ENCODE measurements at places on chromosomes 16 and 17.

- no peak for DNase-seq
Measured at GRCh38 chr17:79033741-79034501, 10.0 kb downstream of the C1QTNF1 start.

DNA sequence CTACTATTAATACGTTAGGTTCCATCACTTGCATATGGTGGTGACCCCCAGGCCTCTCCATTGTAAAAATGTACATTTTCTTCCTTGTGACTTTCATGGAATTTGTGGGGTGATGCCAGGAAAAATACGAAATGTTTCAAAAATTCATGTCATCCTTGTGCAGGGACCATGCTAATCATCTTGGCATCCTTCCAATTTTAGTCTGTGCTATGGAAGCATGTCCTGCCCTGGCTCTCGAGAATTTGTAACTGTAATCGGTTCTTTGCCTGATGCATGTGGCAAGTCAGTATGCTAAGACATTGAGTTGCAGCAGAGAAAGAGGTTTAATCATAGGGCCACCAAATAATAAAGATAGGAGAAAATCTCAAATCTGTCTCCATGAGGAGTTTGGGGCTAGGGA lies 14.3 kb upstream of the GINS3 start:
- no peak for DNase-seq

- no peak for DNase-seq
Measured at GRCh38 chr16:3798838-3799237, 81.5 kb upstream of the TRAP1 start.

DNA sequence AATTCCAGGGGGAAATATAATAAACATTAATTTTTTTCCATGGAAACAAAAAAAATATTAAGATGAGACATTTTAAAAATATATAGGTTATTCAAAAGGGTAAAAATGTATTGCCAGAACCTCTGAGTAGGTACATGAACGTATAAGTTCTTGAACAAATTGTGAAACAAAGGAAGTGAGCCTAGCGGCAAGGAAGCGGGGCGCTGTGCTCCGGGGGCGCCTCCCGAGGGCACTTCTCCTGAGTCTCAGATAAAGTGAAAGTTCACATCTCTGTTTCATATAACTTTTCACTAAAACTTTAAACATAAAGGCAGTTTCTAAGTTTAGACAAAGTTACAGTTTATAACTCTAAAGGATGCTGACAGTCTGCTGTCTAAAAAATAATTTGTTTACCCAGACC lies 52.3 kb downstream of the TNRC6C start:
- DNase-seq, result no peak

- no peak for DNase-seq
Measured at GRCh38 chr17:19630661-19631060, 17.9 kb upstream of the ALDH3A2 start.

- DNase-seq, result no peak
Measured at GRCh38 chr16:50266337-50267091, at the start of gene ADCY7. Gene ADCY7 (plus strand): TSS chr16:50266551. CDS start chr16:50288180, 21,629 bp downstream.

- no peak for DNase-seq
Measured at GRCh38 chr16:84175350-84176081, 11.3 kb downstream of the TAF1C start.

- DNase-seq, result no peak
Measured at GRCh38 chr17:75808905-75809621, 24.5 kb downstream of the UNK start.

GRCh38 chr17:79650283-79650682 lies 39.4 kb upstream of the RBFOX3 start:
- no peak for DNase-seq

DNA sequence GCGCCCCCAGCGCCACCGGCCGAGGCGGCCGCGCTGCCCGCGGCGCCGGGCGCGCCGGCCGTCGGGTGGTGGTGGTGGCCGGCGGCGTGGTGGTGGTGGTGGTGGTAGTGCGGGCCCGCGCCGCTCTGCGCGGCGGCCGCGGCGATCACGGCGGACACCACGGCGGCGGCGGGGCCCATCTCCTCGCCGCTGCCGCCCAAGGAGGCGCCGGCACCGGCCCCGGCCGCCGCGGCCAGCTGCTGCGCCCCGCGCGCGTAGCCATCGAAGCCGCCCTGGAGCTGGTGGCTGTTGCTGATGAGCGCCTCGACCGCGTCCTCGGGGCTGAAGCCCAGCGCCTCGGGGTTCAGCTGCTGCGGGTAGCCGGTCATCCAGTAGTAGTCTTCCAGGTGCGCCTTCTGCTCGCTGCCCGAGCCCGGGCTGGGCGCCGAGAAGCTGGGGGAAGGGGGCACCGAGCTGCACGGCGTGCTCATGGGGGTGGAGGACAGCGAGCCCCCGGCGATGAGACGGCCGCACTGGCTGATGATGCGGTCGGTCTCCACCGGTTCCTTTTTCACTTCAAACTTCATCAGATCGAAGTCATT lies 1.2 kb downstream of the MAF start:
- no peak for DNase-seq

DNA sequence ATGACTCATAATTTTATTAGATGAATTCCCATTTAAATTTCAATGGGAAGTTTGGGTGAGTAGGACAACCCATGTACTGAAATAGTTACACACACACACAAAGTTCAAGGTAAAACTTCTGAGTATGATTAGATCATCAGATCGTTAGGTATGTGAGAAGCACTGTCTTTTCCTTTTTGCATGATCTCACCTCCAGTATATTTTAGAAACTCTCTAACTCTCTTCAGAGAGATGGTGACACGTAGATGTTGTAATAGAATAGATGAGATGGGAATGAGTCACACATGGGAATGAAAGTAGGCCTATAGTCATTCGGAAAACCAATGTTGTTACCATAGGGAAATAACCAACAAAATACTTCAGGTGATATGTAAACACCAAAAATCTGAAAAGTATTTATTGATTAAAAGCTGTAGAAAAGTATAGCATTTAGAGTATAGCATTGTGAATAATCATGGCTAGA lies 22.2 kb downstream of the KRT23 start:
- DNase-seq, result no peak

- DNase-seq, result no peak
Measured at GRCh38 chr16:56475201-56475600, 23.8 kb downstream of the OGFOD1 start.

DNA sequence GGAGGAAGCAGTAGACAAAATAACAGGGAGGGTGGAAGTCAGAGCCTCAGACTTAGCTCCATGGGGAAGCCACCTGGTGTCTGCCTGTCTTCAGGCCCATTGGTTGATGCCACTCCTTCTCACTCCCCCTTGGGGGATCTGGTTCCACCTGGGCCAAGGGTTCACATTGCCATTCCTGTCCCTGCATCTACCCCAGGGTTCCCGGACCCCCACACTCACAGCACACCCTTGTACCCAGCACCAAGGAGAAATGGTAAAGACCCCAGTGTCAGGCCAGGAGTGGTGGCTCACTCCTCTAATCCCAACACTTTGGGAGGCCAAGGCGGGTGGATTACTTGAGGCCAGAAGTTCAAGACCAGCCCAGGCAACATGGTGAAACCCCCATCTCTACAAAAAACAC lies 1.0 kb upstream of the CA7 start:
- DNase-seq, result no peak

DNA sequence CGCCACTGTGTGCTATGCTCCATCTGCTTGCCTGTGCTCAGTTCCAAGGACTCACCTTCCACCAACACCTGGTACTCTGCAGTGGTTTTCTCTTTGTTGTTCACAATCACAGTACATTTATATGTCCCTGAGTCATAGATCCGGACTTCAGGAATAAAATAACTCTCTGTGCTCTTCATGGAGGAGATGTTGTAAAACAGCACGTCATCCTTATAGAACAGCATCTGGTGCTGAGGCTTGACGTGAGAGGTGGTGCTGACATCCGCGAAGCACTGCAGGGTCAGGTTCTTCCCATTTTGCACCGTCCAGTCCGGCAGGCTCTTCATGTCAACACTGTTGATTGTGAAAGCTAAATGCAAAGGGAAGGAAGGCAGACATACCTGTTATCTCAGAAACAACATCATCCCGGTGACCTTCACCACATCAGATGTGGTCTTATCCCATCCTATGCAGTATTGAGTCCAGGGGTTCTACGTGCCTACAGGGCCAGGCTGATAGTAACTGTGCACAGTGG lies 12.8 kb downstream of the PECAM1 start:
- DNase-seq, result no peak

GRCh38 chr16:23929856-23930255 lies 94.1 kb downstream of the PRKCB start:
- DNase-seq, result no peak

DNA sequence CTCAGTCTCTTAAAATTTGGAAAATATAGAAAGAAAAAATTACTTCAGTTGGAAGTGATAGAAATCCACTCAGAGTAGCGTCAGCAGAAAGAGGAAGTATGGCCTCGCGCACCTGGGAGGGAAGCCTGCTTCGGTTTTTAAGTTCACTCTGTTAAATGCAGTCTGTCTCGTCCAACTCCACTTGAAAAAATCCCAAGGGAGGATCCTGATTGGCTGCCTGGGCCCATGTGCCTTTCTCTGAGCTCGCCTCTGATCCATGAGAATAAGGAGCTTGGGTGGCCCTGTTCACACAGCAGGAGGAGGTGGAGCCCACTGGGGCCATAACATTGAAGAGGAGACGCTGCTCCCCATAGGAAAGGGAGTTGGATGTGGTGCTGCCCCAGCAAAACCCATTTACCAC lies 40.7 kb downstream of the DNAJA2 start:
- no peak for DNase-seq

- DNase-seq, result no peak
Measured at GRCh38 chr17:66667090-66667489, 167.8 kb upstream of the CACNG5 start.

GRCh38 chr17:75250009-75250471 lies 11.4 kb downstream of the GGA3 start:
- no peak for DNase-seq

DNA sequence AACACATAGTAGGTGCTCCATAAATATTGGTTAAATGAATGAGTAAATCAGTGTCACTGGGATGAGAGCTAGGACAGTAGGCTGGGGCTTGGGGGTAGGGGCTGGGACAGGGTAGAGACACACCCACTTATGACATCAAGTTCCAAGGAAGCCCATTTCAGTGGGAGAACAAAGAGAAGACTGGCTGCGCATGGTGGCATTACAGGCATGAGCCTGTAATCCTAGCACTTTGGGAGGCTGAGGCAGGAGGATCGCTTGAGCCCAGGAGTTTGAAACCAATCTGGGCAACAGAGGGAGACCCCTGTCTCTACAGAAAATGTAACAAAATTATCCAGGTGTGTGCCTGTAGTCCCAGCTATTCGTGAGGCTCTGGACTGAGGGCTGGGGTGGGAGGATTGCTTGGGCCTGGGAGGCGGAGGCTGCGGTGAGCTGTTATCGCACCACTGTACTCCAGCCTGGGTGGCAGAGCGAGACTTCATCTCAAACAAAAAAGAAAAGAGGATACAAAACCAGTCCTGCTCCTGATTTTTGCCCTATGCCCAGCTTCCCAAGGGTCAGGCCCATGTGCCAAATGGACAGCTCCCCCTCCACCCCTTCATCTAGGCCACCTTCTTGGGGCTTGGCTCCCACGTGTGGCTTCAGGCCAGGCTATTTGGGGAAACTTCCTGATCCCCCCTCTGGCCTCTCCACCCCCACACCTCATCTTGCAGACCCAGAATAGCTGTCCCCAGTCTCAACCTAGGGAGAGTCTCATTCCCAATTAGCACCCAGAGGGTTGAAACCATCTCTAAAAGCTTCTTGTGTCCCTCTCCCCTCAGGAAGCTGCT lies 7.1 kb downstream of the ZNF385C start:
- no peak for DNase-seq

DNA sequence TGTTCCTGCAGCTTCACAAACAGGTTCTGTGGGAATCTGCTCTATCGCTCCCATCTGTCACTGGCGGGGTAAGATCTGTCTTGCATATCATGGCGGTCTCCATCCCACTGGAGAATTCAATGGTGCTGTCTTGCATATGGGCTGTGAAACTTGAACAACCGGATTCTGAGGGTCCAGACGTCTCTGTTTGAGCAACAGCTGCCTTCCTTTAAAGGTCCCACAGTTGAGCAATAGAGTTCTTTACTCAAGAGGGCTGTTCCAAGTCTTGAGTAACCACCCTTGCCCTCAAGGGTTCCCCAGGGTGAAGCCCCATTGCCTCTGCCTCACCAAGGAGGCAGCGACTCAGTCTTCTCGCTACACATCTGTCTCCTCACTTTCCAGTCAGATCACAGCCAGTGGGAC lies 50.8 kb downstream of the ZFHX3 start:
- DNase-seq, result no peak

GRCh38 chr16:78395035-78395434 lies 295.6 kb downstream of the WWOX start:
- DNase-seq, result no peak

GRCh38 chr16:49693445-49693844 lies 162.5 kb downstream of the ZNF423 start:
- DNase-seq, result no peak

DNA sequence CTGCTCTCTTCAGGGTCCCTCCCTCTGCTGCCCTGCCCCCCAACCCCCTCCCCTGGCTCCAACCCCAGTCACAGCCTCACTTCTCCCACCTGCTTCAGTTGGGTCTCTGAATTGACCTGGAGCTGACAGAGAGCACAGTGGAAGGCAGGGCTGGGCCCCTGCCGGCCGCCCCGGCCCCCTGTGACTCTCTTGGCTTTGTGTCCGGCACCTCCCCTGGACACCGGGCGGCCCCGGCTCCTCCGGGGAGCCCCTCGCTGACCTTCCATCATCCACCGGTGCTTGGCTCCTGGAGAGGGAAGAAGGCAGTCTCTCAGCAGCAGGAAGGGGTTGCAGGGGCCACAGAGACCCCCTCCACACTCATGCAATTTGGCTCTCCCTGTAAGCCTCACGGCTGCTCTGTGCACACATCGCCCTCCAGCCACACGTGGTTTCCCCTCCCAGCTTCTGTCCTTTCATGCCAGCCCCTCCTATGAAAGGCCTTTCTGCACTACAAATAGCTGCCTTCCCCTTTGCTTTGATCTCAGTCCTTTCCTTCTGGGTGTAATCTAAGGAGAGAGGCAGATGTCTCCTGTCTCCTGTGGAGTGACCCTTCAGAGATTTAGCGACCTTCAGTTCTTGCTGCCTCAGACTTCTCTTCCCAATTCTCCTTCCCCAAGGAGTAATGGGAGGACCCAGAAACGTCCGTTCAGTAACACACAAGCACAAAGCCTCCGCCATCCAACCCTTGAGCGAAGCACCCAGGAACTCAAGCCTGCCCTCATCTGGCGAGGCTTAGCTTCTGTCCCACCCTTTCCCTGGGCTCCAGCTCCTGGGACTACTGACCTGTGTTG lies 8.3 kb downstream of the NKIRAS2 start:
- no peak for DNase-seq

DNA sequence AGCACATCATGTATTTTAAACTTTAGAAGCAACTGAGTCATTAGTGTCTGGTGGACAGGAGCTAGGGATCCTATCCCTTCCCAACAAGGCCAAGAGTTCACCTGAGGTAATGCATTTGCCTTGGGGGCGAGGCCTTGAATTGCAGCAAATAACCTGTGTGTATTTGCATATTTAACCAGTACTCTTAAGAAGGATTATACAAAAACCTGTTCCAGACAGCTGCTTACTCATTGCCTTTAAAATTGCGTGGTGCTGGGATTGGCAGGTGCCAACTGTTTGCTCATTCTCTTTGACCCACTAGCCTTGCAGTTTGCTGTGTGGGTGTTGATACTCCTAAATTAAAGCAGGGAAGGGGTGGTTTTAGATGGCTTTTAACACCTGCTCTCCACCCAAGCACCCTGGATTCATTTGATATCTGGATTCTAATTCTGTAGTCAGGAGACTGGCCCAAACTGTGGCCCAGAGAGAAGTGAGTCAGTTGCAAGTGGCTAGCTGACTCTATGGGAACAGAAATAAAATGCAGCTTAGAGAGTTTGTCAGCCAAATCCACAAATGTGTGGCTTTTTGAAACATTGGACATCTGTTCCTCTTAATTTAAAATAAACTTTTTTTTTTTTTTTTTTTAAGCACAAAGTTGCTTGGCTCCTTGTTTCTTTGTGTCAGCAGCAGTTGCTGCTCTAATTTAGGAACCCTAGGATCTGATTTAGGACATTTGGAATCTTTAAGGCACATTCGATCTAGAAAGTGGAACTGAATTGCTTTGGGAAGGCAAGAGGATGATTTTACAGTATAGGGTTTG lies 46.9 kb downstream of the TUBD1 start:
- DNase-seq, result no peak

All from cortex of kidney (tissue), 1 donor.